Stimulated activated CD4-positive, alpha-beta T cell treated with anti-CD3 and anti-CD28 coated beads, Interleukin-2, amount 100 ng/mL, for 4 hours (primary cell): ENCODE measurements at places on chromosomes 16 and 17.

- DNase-seq, result no peak
These were observed 25.3 kb upstream of the N4BP1 start for GRCh38 chr16:48635199-48635718.

DNA sequence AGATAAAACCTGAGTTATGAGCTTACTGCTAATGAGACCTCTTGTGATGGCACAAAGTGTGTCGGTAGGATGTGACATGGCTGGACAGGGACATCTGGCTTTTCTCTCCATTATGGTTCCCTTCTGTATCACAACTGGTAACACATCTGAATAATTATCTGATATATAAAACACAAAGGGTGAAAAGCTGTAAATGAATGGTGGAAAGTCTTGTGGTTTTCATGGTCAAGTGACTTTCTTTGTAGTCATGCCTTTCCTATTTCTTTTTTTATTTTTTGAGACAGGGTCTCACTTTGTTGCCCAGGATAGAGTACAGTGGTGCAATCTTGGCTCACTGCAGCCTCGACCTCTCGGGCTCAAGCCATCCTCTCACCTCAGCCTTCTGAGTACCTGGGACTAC, 35.3 kb upstream of the ZFHX3 start:
- no peak for DNase-seq

- DNase-seq, result no peak
These were observed 51.9 kb downstream of the COG7 start for GRCh38 chr16:23401139-23401538.

- DNase-seq, result no peak
These were observed 2.8 kb upstream of the NUBP1 start for GRCh38 chr16:10740845-10741208.

GRCh38 chr17:31437720-31438400, 46.4 kb downstream of the RAB11FIP4 start:
- no peak for DNase-seq

- no peak for DNase-seq
These were observed 62.4 kb downstream of the CCDC182 start for GRCh38 chr17:57682701-57683100.

DNA sequence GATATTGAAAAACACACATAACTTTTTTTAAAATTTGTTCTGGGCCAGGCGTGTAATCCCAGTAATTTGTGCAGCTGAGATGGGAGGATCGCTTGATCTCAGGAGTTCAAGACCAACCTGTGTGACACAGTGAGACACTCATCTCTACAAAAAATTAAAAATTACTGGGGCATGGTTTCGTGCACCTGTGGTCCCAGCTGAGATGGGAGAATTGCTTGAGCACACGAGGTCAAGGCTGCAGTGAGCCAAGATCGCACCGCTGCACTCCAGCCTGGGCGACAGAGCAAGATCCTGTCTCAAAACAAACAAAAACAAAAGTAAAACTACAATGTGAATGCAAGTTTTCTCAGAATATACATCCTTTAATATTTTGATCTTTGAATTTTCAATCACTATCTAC, 15.1 kb downstream of the C16orf54 start:
- DNase-seq, result no peak

DNA sequence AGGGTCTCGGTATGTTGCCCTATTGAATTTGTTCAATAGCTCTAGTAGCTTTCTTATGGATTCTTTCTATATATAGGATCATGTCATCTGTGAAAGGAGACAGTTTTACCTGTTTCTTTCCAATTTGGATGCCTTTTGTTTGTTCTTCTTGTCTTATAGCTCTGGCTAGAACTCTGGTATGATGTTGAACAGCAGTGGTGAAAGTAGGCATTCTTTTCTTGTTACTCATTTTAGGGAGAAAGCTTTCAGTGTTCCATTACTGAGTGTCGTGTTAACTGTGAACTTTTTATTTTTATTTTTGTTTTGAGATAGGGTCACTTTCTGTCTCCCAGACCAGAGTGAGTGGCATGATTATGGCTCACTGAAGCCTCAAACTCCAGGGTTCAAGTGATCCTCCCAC, 21.2 kb downstream of the EFCAB5 start:
- DNase-seq, result no peak

- DNase-seq, result no peak
These were observed 2.9 kb downstream of the C16orf90 start for GRCh38 chr16:3492356-3492755.

DNA sequence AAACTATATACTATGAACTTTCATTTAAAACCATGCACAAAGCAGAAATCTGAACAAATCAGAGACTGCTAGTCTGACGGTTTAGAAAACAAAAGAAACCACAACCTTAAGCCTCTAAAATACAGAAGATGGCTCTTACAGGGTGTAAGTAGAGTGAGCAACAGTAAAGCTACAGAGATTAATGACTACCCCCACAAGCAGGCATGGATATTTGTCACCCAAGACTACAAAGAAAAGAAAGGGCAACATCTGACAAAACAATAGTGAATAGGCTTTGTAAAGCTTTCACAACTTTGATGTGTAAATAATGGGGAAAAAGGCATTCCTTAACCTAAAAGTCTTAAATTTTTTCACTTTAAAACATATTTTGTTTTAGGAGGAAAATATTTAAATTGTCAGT, 75.0 kb downstream of the SPAG9 start:
- no peak for DNase-seq

- no peak for DNase-seq
These were observed 3.5 kb upstream of the TRIM47 start for GRCh38 chr17:75881678-75882454.

DNA sequence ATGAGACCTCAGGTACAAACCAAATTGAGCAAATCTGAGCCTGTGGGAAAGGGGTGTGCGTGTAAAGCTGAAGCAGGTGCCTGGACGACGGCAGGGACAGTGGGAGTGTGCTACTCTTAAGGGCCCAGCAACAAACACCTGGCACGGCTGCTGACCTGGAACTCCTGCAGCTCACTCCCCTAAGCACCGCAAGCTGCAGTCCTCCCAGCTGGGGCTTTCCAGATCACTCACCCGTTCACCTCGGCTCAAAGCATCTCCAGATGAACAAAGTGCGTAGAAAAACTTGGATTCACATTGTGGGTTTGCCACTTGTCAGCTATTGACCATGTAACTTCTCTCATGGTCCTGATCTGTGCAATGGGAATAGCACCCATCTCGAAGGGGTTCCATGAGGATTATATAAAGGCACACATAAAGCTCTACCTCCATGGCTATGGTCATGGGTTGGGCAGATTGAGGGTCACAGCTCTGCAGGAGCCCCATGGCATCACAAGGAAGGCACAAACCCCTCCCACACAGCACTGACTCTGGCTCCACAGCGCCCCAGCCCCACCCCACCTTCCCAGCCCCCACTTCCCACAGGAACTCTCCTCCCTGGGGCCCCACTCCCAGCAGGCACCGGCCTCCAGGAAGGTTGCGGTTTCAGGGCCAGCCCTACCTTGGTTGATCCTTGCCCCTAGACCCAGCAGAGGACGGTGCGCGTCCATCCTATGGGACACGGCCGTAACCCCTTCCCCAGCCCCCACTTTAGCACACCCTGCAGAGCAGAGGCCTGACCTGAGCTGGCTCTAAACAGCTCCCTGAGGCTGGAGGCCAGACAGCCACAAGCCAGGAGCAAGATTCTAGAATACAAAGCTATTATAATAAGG, 21.9 kb downstream of the ST3GAL2 start:
- DNase-seq, result no peak

DNA sequence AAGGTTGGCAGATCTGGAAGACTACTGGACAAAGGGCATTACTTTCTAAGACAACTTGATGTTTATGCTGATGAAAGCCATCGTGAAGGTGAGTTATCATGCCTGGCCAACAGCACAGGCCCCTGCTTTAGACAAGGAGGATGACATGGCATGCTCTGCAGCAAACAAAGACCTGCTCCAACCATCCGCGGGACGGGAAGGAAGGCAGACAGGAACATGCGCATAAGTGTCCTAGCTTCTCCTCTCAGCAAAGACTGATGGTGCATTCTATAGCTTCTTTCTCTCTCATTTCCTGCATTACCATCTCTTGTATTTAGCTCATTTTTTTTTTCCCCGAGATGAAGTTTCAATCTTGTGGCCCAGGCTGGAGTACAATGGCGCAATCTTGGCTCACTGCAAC, 5.4 kb downstream of the NPLOC4 start:
- no peak for DNase-seq

DNA sequence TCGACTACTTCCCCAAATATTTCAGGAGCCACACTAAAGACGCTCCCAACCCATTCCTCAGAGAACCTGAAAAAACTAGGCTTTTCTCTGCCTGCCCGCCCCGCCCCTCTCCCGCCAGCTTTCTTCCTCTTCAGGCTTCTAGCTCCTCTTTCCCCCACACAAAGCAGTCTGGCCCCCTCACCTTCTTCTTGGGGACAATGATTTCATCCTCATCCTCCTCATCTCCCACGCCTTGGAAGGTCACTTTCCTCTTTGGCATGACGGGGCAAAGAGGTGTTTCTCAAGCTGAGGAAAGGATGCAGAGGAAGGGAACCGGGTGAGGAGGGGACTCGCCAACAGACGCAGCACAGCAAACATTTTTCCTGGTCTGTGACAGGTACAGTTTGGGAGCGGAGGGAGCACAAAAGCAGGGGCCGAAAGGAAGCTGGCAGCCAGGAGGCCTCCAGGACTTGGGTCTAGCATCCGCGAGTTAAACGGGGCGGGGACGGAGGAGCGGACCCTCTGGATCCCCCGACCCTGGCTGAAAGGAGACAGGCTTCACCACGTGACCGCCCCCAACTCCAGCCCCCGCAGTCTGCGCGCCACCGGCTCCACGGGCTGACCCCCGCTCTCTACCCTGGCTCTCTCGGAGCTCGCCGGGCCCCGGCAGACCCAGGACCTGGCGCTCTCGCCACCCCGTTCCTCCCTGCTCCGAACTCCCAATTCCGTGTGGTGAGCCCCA, 525 bp downstream of the CD2BP2 start:
- DNase-seq, result no peak

DNA sequence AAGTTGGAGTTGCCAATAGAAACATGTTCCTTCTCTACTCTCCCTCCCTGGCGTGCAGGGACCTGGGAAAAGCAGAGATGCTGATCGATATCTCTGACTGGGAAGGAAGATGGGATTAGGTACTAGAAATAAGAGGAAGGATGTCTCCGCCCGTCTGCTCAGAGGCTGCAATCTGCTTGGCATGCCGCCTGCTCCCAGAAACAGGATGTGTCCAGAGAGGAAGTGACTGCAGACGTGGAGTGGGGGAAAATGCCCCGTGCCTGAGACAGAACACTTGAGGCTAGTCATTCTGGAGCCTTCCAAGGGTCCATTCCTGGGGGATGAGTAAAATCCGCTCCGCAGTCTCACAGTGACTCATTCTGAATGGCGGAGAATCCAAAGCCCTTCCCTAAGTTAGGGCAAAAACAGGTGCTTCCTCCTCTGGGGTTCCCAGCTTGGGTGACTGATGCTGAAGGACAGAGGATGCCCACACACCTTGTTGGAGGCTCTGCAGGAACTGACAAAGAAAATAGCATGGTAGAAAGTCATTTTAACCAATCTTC, 45.0 kb upstream of the SMURF2 start:
- no peak for DNase-seq

- DNase-seq, result no peak
These were observed 939 bp downstream of the MYH8 start for GRCh38 chr17:10420811-10421210.

DNA sequence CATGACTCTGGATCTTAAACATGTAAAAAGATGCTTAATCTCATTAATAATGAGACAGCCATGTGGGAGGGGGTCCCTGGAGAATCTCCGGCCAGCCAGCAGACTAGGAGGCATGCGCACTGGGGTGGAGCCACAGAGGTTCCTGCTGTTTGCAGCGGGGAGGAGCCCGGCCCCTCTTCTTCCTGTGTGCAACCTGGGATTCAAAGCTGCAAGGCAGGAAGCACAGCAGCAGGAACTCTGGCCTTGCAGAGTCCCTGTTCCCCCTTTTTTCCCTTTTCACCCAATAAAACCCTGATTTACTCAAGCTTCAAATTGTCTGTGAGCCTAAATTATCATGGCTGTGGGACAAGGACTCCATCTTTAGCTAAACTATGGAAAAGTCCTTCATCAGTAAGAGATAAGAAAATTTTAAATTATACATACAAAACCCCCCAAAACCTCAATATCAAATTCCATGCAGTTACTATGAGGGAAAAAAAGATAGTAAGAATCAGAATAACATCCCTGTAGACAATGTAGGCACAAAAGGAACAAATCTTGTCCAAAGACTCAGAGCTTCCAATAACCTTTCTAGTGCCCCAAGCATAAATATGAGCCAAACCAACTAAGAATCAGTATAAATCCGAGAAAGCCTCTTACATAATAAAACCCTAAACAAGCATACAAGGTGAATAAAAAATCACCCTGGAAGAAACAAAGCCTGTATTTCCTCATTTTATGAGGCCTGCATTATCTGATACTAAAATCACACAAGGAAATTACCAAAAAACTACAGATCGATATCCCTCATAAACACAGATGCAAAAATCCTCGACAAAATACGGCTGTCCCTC, 12.1 kb downstream of the CFDP1 start:
- no peak for DNase-seq

- DNase-seq, result no peak
These were observed 3.3 kb downstream of the TMEM94 start for GRCh38 chr17:75459590-75460267.

DNA sequence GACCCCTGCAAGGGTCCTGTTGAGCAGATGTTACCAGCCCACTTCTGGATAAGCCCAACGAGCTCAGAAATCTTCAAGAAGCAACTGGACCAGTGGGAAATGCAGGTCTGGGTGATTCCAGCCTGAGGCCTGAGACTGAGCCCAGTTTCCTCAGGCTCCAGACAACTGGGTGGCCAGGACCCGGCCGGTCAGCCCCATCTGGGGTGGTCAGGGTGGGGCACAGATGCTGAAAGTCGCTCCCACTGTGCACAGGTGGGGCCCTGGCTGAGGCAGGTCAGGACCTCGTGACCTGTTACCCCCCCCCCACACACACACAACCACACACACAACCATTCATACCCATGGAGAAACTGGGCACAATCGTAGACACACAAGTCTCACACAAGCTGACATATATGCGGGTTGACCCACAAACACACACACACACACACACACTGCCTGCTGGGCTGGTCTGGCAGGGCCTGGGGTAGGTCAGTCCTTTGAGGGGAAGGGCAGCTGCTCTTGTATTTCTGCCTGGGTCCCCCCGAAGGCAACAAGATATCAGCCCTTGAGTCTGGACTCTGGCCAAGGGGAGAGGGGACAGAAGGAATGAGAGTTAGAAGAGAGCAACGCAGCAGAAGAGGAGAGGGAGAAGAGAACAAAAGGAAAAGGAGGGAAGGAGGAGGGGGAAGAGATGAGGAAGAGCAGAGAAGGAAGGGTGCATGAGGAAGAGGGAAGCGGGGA, 99.0 kb upstream of the CDH5 start:
- no peak for DNase-seq

- no peak for DNase-seq
These were observed 15.0 kb downstream of the SLC16A3 start for GRCh38 chr17:82243648-82244412.
